ENCODE measurements at places on chromosomes 3 and 15. TPM values are rescaled to one million over a fixed set of nuclear protein-coding genes. Genes with fewer than 3 reads are reported as not detected.

- no peak for DNase-seq
These were observed 287.6 kb upstream of the DPH6 start for GRCh38 chr15:35833581-35833980.

DNA sequence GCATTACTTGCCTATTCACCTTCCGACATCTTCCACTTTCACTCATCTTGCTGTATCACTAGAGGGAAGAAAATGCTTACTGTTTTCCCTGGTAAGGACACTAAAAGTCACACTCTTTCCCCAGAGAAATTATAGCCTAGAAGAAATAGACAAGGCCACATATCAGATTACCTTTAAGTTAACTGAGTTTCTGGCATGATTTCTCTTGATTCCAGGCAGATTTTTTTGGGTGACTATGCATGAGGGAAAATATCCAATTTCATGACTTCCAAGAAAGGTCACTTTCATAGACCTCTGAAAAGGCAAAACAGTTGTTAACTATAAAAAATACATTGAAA is 30.3 kb downstream of the TCF12 start:
- DNase-seq: no peak

ARPIN gene
- total RNA-seq: 0.13 TPM

CP gene
- total RNA-seq: 0.43 TPM

- DNase-seq: no peak
These were observed at the start of gene AHSG for GRCh38 chr3:186612721-186613636. TSS of gene AHSG (plus strand) at chr3:186613060. CDS start at chr3:186613142, 82 bp downstream.
